ENCODE measurements at places on chromosomes 5 and 9.

GRCh38 chr5:159001247-159001646 lies 98.5 kb downstream of the EBF1 start:
- ATAC-seq = no peak

GRCh38 chr9:121464968-121465367 lies 34.7 kb downstream of the GGTA1 start:
- ATAC-seq = no peak

- ATAC-seq = no peak
Measured at GRCh38 chr5:165858118-165858517, 2352.7 kb downstream of the MAT2B start.

DNA sequence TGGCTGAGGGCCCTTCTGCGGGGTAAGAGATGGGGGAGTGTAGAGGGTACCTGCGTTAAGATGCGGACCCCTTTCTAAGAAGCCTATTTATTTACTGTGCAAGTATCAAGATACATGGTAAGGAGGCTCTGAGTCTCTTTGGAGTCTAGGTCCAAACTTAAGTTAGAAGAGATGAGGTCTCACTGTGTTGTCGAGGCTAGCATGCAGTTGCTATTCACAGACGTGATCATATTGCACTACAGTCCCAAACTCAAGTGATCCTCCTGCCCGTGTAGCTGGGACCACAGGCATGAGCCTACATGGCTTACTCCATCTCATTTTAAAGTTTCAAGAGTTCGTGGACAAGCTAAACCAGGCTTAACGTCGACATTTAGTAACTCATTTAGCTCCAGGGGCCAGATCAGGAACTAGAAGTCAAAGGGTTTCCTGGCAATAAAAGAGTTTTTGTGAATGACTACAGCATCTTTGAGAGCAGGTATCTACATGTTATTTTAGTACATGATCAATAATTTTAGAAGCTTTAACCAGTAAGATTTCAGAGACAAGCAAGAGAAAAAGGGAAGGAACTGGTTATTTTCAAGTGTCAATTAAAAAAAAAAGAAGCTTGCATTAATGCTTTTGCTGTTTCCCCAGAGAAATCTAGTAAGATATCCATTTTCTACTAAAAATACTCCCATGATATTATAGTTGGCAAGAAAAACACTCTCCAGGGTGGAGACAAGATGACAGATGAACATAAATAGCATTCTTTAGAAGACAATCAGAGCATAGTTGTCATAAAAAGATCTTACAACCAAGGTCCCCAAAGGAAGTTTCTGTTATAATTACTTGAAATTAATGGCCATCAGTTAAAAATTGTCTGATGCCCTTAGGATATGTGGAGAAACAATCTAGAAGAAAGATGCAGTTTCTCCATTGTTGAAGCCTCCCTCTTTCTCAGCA lies 141.3 kb downstream of the SCAMP1 start:
- no peak for ATAC-seq

DNA sequence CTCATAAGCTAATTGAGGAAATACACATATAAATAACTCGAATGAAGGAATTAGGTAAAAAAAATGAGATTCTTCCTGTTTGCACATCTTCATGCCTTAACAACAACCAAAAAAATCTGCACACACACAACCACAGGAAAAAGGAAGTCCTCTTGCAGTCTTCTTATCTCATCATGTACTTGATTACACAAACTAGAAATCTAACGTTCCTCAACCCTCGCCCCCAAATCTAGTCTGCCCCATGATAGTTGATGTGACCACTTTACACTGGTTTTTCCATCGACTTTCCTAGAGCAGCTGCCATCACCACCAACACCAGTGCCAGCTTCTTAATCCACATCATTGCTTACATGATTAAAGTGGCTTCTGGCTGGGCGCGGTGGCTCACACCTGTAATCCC lies 31.2 kb upstream of the RNU6ATAC start:
- ATAC-seq = no peak

DNA sequence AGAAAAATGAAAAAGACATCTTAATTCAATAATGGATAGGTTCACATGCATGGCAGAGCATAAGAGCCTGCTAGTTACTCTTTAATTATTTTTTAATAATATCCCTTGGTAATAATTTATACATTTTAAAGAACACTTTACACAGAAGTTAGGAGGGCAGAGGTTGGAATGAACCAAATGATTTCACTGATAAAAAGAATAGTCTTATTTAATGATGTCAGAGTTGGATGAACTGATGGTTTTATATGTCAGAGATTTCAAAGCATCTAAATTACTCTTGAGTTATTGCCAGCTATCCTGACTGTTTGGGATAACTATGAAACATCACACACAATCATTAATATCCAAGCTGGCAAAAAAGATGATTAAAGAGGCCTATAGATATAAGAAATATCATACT lies 244.8 kb downstream of the CSNK1G3 start:
- no peak for ATAC-seq

- no peak for ATAC-seq
Measured at GRCh38 chr5:97420646-97421045, 237.6 kb upstream of the RIOK2 start.

- ATAC-seq = no peak
Measured at GRCh38 chr9:31335529-31336234, 1048.8 kb upstream of the ACO1 start.

DNA sequence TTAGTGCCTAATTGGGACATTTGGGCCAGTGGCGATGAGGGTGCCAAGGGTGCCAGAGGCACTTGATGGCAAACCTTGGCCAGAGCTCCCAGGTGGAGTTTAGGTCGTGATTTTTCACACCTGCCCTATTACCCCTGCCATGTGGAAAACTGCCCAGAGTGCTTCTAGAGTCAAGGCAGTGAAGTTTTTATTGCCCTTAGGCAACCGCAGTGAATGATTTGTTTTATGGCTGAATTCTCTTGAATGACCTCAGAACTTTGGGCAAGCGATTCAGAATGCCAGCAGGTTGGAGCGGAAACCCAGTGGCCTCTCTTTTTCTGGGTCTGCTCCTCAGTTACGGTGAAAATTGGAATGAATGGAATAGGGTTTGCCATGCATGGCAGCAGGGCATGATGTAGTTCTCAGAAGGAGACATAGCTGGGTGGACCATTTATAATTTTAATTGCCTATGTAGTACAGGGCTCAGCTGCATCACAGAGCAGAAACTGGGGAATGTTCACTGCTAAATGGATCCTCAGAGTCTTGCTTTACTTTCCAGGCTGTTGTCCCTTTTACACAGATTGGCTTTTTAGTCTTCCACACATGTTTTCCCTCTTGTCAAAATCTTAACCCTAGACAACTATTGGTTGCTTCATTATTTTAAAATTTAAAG lies 820.0 kb upstream of the SEMA6A start:
- no peak for ATAC-seq

DNA sequence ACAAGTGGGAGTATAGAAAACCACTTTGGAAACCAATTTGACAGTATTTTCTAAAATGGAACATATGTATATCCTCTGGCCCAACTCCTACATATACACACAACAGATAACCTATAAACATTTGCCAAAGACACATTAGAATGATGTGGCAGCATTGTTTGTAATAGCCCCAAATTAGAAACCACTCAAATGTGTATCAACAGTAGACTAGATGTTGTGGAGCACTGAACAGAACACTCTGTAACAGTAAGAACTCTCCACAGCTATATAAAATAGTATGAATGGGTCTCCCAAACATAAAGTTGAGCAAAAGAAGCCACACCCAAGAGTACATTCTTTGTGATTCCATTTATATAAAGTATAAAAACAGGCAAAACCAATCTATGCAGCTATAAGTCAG lies 6.1 kb downstream of the ZNF622 start:
- no peak for ATAC-seq

DNA sequence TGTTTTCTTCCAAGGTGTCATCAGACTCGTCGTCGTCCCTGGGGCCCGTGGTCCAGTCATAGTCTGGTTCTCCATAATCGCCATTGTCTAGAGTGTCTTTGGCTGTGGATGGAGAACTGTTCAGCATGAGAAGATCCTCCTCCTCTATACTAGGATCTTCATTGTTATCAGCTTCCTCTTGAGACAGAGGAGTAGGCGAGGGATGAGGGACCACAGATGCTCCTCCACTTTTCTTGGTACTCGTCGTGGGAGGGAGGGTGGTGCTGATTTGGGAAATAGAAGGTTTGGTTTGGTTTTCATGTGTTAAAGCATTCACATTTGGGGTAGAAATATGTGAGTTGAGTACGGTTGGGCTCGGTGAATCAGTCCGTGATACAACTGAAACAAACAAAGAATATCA lies 8.8 kb downstream of the C5orf15 start:
- ATAC-seq = no peak

- peak; percentile 17 for ATAC-seq
Measured at GRCh38 chr9:90801973-90802322, 329 bp downstream of the SYK start.

GRCh38 chr9:17837965-17838364 lies 259.1 kb downstream of the SH3GL2 start:
- ATAC-seq = no peak

DNA sequence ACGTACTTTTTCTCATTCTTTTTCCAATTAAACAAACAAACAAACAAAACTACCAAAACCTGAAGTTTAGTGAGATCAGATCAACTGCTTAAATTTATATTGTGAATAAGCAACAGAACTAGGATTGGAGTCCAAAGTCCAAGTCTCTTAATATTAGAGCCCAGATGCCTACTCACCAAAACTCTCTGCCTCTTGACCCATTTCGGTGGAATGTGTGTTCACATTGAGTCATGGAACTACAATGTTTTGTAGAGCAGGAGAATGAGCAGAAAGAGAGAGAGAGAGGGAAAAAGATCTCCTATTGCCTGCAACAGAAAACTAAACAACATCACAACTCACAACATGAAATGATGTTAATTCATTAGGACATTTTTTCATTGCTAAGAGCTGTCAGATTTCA lies 751.1 kb downstream of the TLR4 start:
- ATAC-seq = no peak

DNA sequence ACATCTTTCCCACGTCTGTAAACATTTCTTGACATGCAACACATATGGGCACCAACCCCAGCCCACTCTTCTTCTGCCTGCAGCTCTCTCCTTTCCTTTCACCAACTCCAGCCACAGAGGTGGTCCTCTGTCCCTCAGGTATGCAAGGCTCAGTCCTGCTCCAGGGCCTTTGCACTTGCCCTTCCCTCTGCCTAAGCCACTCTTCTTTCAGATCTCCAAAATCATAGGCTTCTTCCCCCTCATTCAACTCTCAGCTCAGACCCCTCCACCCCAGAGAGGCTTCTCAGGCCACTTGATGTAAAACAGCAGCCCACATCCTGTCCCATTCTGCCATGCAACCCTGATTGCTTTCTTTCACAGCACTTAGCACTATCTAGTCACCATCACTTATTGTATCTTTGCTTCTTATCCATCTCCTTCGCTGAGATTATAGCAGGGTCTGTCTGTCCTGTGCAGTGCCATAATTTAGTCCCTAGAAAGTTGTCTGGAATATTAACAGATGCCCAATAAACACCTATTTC lies 3.4 kb downstream of the LIFR start:
- ATAC-seq = no peak

GRCh38 chr9:34158362-34158869 lies 20.4 kb upstream of the UBAP1 start:
- ATAC-seq = no peak

GRCh38 chr9:87675906-87676515 lies 49.9 kb upstream of the CTSL start:
- no peak for ATAC-seq

GRCh38 chr5:1642621-1643061 lies 118.9 kb upstream of the LPCAT1 start:
- no peak for ATAC-seq

- no peak for ATAC-seq
Measured at GRCh38 chr5:432928-433791, 9.8 kb upstream of the EXOC3 start.

- ATAC-seq = no peak
Measured at GRCh38 chr5:45454114-45454513, 242.1 kb downstream of the HCN1 start.

DNA sequence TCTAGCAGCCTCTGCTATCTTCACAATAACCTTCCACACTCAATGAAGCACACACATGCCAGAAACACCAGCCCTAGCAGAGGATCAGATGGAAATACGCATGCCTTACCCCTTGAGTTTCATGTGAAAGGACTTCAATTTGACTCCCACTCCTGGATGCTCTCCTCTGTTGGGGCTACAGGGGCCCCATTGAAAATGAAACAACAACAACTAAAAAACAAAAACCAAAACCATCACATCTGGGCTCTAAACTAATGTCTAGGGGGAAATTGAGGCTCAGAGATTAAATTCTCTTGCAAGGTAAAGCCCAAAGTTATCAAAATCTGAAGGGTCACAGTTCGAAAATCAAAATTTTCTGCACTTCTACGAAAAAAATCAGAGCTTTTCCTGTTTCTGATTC lies 7.9 kb upstream of the RFESD start:
- no peak for ATAC-seq

- no peak for ATAC-seq
Measured at GRCh38 chr5:54754420-54754819, 231.0 kb downstream of the ESM1 start.

GRCh38 chr5:56673171-56673570 lies 142.2 kb upstream of the MAP3K1 start:
- no peak for ATAC-seq

DNA sequence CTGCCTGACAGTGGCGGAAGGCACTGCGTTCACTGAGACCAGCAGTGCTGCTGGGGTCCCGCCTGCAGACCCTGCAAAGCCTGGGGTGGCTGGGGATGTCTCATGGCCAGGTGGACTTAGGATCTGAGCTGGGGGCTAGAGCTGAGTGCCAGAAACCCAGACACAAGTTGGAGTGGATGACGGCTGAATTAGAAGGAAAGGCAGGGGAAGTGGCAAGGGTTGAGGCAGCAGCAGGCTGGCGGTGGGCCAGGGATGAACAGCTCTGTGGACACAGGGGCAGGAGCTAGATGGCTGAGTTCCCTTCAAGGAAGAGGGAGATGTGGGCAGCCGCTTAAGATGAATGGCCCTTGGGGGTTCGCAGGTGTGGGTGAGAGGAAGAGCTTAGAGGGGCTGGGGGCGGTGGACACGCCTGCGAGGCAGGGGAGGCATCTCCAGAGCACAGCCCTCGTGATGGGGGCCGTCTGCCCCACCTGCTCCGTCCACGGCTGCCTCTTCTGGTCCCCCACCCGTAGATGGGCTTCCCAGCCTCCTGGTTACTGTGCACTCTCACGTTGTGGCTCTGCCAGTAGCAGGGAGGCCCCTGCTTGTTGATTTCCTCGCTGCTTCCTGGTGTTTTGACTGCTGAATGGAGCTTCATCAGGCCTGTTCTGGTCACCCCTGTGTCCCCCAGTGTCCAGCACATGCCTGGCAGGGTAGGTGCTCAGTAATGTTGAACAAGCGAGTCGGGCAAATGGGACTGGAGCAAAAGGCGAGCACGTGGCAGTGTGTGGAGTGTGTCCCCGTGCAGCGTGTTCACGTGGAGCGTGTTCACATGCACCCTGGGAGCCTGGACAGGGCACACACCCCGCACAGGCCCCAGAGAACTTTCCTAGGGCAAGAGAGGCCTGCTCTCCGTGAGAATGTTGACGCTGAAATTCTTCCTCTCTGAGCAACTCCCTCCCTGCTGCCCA lies 168.2 kb downstream of the CACNA1B start:
- ATAC-seq = no peak

DNA sequence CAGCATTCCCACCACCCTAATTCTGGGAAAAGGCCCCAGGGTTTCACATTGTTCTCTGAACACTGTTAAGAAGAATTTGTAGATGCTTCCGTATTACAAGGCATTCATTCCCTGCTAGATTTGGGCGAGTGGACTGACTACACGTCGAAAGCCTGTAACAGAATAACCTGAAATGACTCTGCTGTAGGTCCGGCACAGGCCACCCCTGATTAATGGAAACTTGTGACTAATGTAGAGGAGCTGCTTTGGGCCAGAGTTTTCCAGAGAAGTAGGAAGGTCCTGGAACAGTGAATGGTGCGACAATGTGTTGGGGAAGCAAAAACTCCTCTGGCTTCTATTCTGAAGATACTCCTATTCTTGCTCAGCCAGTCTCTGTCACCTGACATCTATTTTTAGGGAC lies 87.6 kb downstream of the NR3C1 start:
- no peak for ATAC-seq

Data from stimulated activated memory B cell treated with anti-CD40 and anti-IgM and Interleukin-4, amounts not matched to agents 10 μg/mL and 1 μg/mL and 100 μg/mL, for 72 hours (primary cell).